ENCODE measurements at places on chromosomes 2 and 18.

- no peak for DNase-seq
Observed at GRCh38 chr2:201127570-201127969, 11.6 kb downstream of the CFLAR start.

GRCh38 chr2:57597940-57598339, 448.7 kb upstream of the VRK2 start:
- DNase-seq: no peak

DNA sequence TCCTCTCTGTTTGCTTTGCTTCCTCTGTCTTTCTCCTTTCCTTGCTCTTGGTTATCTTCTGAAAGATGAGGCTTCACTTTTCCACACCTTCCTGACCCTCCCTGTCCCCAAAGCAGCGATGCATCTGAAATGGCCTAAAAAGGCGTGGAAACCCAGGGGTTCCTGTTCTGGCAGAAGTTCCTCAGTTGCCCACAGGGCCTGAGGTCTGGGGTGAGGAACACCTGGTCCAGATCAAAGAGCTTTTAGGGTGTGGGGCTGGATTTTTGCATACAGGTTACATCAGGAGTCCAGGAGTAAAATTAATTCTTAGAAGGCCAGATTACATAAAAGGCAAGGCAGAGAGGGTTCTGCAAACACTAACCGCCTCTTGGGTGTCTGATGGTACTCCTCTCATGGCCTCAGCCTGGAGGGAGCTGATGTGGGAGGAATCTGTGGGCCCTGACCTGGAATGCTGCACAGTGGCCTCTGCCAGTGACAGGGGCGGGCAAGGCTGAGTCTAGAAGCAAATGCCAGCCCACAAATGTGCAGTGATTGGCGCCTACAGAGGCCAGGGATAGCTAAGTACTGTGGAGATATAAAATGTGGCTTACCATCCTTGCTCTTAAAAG, 41.8 kb downstream of the INPP4A start:
- no peak for DNase-seq

- DNase-seq: no peak
Observed at GRCh38 chr2:238720232-238720672, 127.6 kb upstream of the TWIST2 start.

- DNase-seq: peak; percentile 20
Observed at GRCh38 chr2:237492137-237492890, 5.3 kb downstream of the MLPH start.

GRCh38 chr18:61891271-61891670, 1.5 kb downstream of the RNF152 start:
- DNase-seq: no peak

GRCh38 chr2:189954989-189955388, 107.5 kb downstream of the MSTN start:
- no peak for DNase-seq

- no peak for DNase-seq
Observed at GRCh38 chr18:54924948-54925347, 34.3 kb downstream of the CCDC68 start.
